ENCODE measurements at places on chromosomes 7 and 10.
A peak's percentile ranks its signal among the peaks of the same experiment; 100 is the strongest.

- no peak for DNase-seq
These were observed 120.1 kb upstream of the TEX47 start for GRCh38 chr7:88915615-88916014.

DNA sequence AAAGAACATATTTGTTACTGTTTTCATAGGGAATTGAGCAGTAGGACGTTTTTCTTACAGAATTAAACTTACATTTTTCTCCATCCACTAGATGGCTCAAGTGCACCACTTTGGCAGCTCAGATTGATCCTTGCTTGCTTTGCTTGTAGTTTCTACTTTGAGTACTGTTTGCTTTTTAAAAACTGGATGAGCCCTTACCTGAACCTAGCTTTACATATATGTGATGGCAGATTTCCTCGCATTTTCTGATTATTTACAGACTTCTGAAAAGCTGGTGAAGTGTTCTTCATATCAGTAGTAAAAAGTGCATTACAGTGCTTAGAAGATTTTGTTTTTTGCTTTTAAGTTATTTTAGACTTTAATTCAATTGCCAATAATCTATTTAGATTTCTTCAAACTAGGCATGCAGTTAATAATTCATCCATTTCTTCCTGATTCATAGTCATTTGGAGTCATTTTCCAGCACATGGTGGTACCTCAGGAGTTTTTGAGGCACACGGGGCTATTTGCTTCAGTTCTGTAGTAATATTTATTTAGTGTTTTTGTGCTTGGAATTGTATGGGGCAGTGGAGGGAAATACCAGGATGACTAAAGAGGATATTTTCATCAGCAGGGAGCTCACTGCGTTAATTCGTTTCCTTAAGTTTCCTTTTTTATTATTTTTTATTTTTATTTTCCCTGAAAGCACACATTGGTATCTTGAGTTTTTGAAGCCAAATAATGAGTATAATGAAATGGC lies 57.3 kb downstream of the MAPK8 start:
- peak; percentile 15 for DNase-seq

GRCh38 chr10:114095559-114096337 lies 52.1 kb downstream of the ADRB1 start:
- peak; percentile 27 for DNase-seq

- DNase-seq: no peak
These were observed 147.0 kb upstream of the PCGF5 start for GRCh38 chr10:91073286-91073979.

- no peak for DNase-seq
These were observed 196.7 kb downstream of the MTERF1 start for GRCh38 chr7:91683823-91684222.

DNA sequence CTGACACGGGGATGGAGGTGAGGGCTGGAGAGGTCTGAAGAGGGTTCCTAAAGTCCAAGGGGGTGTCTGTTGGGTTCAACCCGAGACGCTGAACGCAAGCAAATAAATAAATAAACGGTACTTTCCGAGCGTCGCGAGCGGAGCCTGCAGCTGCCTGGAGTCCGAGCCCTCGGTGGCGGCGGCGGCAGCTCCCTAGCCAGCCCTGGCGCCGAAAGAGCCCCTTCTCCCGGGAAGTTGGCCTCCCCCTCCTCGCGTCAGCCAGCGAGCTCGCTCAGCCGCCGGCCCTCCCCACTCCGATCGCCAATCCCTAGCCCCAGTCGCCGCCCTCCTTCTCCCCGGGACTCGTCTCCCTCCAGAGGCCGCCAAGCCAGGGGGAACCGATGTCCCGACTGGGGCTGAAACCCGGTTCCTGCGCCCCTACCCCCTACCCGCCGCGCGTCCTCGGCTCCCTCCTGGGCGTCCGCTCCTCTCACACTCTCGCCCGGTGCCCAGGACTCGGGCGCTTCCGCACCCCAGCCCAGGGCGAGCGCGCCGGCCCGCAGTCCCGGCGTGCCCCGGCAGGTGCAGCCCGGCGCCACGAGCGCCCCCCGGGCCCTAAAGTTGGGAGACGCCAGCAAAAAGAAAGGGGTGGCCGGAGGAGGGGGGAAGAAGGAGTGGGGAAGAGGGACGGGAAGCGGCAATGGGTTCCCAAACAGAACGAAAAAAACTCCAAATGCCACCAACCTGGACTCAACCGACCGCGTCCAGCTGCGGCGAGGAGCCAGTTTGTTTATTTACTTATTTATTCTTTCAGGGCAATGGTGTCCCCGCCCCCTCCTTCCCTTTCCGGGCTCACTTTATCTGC lies at the start of gene GFRA1:
TSS of gene GFRA1 (minus strand) at position 767 of the 844 bp plus-strand sequence. CDS start 1,177 bp downstream, outside the sequence.
- DNase-seq: no peak

GRCh38 chr10:31808258-31809218 lies 120.1 kb downstream of the ARHGAP12 start:
- DNase-seq: peak; percentile 60

- DNase-seq: no peak
These were observed 133.1 kb downstream of the SORCS3 start for GRCh38 chr10:104774234-104774633.

DNA sequence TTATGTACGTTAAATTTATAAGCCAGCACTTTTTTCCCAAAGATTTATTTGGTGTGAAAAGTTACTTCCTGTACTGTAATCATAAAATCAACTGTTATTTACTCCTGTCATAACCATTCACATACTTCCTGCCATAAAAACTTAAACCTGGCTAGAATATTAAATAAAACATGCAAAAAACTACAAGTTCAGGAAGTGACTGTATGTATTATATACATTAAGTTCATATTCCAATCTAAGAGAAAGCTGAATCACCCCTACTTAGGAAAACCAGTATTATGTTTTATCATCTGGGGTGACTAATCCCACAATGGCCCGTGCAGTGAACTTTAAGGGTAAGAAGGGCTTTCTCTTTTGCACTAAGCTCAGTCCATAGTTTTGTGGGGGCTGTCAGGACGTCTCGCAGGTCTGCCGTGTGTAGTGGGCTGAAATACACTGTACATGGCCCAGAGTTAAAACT lies 183.7 kb upstream of the KLF14 start:
- no peak for DNase-seq

- no peak for DNase-seq
These were observed 217.1 kb upstream of the ZMIZ1 start for GRCh38 chr10:78851647-78852046.

- DNase-seq: no peak
These were observed 9.2 kb upstream of the IL6 start for GRCh38 chr7:22717760-22718159.
